HuH-7.5 (cell line): ENCODE measurements at places on chromosomes 5 and 9.

- DNase-seq: no peak
Measured at GRCh38 chr9:6759185-6759977, 1.6 kb downstream of the KDM4C start.

DNA sequence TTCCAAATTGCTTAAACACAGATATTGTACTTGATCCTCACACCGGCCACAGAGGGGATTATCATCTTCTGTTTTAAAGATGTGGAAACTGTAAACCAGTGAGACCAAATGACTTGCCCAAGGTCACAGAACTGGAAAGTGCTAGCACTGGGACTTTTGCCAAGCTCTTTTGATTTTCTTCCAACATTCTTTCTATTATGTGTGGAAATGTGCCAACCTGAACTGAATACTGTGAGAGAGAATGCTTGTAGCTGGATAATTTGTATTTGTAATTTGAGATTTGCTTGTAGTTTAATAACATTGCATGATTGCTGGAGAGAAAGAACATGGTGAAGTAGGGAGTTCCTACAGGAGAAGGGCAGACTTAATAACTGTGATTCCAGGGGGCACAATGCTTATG is 977.9 kb upstream of the NUDT12 start:
- no peak for DNase-seq

DNA sequence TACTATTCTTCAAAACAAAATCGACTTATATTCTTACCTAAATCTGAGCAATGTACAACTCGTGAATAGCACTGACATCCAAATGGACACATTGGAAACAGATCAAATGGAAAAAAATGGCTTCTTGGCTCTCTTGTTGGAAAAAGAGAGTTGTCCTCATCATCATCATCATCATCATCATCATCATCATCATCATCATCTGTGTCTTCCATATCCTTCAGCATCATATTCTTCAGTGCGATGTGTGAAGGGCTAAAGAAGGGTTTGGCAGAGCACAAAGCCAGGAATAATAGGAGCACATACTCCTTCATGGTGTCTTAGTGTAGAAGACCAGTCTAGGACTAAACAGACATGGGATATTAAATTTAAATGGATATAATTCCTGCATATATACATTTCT is 7.7 kb downstream of the ASPN start:
- no peak for DNase-seq

- no peak for DNase-seq
Measured at GRCh38 chr5:10036136-10036815, 213.4 kb downstream of the ATPSCKMT start.

- DNase-seq: no peak
Measured at GRCh38 chr9:93908591-93909241, 46.4 kb downstream of the BARX1 start.

DNA sequence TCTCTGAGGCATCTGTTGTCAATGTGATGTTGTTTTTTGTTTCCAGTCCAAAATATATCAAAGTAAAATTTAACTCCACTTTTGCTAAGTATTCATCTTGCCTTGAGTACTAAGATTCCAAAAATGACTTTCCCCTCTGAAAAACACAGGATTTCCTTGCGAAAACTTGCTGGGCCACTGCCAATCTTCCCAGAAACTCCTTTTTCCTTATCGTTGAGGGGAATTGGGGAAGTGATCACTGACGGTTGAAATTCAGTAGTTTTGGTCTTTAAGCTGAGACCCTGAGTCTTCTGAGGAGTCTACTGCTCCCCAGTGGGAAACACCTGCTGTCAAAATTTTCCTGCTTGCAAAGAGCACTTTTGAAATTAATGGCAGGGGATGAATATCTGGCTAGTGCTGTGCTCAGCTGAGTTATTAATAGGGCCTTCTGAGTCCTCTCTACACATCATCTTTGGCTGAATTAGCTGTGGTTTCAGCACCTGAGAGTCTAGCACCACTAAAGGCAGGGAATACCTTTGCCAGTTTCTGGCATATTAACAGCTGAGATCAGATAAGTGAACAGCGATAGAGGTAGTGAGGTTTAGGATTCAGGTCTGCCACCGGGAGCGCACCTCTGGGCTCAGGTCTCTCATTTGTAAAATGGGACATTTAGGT is 18.0 kb downstream of the TLR4 start:
- DNase-seq: no peak

GRCh38 chr5:180153099-180153498 is 55.9 kb downstream of the RASGEF1C start:
- no peak for DNase-seq

DNA sequence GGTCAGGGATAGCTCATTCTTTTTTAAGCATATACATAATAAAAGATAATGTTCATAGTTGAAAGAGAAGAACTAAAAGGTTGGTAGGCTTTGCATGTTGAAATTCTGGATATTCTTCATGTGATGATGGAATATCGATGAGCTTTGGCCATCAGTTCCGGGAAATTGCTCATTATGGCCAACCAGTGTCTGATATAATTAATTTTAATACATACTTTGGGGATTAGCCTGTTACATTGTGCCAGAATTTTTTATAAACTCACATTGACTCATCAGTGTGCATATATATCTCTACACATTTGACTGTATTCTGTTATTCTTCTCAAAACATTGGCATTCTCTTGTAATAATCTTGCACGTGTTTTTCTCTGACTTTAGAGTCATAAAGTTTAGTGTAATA is 84.3 kb downstream of the NNT start:
- no peak for DNase-seq

- no peak for DNase-seq
Measured at GRCh38 chr9:97604901-97605645, 28.1 kb downstream of the TSTD2 start.

DNA sequence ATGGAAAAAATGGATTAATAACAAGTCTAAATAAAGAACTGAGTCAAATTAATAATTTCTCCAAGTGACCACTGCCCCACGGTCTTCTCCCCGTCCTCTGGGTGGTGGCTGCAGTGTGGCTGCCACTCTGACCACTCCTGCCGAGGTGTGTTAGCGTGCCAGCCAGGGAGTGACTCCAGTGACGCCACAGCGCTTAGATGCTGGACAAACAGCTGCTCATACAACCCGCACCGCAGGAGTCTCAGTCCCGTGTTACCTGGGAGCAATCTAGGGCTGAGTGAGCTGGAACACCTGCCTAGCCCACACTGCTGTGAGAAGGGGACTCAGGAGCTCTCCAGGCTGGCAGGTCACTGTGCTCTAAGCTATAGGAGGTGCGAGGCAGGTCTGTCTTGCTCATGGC is 10.2 kb downstream of the MAPK9 start:
- DNase-seq: no peak

- DNase-seq: no peak
Measured at GRCh38 chr5:116664988-116665387, 90.4 kb upstream of the SEMA6A start.

DNA sequence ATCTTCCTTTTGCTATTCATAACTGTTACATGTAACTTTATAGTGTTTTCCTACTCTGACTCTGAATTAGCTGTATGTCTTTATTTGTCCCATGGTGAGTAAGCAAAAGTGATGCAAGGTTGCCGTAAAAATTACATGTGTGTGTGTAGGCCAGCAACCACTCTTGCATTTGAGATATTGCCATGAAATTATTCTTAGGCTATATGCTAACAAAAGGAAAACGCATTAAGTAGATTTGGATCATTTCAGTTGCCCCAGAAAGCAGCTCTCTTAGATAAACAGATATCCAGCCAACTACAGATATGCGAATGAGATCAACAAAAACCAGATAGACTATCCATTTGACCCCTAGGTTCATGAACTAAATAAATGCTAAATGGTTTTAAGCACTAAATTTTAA is 73.6 kb downstream of the CYLC2 start:
- DNase-seq: no peak

DNA sequence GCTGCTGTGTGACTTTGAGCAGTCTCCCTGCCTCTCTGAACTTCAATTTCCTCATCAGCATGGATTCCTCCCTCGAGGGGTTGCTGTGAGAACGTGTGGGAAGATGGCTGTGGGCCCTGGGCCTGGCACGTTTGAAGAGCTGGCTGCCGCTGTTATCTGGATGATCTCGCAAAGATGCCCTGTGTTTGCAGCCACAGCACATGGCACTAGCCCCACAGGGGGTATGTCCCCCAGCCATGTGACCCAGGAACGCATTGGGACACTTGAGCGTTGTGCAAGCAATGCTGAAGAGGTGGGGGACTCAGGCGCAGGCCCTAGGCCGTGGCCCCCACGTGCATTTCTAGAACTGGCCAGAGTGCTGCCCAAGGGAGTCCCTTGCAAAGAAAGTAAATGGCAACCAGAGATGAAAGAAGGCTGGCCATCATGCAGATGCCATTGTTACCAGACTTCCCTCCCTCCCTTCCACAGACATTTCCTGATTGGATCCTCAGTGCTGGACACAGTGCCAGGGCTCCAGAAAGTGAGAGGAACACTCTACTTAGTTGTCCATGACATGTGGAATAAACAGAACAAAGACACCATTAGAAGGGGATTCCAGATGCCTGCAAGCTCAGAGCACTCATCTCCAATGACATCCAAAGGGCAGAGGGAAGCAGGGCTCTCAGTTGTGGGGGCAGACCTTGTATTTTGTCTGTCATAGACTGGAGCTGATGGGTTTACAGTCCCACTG is 65.1 kb upstream of the NEURL1B start:
- DNase-seq: no peak

- DNase-seq: no peak
Measured at GRCh38 chr9:107087222-107087621, 195.9 kb upstream of the RAD23B start.
